Adrenal gland (tissue), 19 donors: ENCODE measurements at places on chromosomes 2 and 18. TPM values are rescaled to one million over a fixed set of nuclear protein-coding genes. Genes with fewer than 3 reads are reported as not detected.

DNA sequence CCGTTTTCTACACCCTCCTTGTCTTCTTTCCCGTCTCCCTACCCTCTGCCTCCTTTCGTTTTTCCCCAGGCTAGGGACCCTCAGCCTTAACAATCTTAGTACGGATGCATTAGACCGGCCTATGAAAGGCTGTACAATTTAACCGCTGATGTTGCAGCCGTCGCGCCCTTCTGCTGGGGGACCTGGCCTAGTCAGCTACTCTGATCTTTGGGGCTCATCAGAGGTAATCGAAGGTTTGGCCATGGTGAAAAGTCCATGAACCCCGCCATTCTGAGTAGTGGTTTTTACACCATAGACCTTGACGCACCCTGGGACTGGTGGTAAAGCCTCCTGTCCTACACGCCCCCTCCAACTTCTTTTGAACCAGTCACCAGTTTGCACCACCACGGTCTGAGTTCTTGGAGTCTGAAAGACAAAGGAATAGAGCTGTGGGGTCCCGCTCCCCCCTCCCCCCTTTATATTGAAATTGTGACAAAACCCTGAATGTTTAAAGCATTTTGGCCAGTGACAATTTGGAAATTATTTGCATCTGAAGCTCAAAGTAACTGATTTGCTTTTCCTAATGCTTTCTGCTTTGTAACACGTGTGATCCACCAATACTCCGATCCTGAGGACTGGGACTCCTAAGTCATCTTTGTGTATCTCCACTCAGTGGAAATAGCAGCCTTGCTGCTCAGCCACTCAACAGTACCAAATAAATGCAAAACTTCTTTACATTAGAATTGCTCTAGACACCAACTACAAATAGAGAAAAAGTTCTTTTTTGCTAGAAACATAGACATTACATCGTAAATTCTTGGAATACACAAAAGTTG, 642 bp upstream of the SRSF7 start:
- DNase-seq, result no peak
- peaks cover 41% of the 10 kb centered on the region for H3K4me1 ChIP-seq
- H3K27me3 ChIP-seq, result no peaks in the 10 kb centered on the region
- peak overlapping the region; percentile 87 for H3K4me3 ChIP-seq
- peak overlapping the region; percentile 99 for H3K27ac ChIP-seq

GRCh38 chr18:22166069-22166950, 3.1 kb upstream of the GATA6 start:
- H3K27me3 ChIP-seq, result no peaks in the 10 kb centered on the region
- H3K4me1 ChIP-seq, result peaks cover 15% of the 10 kb centered on the region
- H3K27ac ChIP-seq, result peak overlapping the region; percentile 98
- peak; percentile 85 for DNase-seq
- peak overlapping the region; percentile 97 for H3K4me3 ChIP-seq

- H3K36me3 ChIP-seq, result no peaks in the 10 kb centered on the region
- peaks cover 49% of the 10 kb centered on the region for H3K4me1 ChIP-seq
- DNase-seq, result no peak
- no peak overlapping the region for H3K27ac ChIP-seq
These were observed 77.6 kb upstream of the RBM44 start for GRCh38 chr2:237720957-237721356.

DNA sequence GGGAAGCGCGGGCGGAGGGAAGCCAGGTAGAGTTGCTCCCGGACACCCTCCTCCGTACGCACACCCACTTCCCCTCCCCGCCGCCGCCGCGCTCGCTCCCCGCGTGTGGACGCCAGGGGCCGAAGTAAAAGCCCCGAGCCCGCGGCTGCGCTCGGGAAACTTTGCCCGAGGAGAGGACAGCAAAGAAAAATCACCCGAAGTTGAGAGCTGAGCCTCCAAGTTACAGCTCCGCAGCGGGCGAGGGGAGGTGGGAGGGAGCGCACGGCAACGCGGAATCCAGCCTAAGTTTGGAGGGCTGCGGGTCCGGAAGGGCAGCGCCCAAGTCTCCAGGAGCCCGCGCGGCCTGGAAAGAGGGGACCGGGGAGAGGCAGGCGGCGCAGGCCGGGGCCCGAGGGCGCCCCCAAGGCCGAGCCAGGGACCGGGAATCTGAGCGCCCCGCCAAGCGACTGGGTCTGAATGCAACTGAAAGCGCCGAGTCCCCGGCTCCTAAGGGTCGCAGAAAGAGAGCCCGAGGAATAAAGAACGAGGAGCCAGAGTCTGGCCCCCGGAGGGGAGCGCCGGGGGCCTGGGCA, 706 bp upstream of the BCL11A start:
- peaks cover 31% of the 10 kb centered on the region for H3K27me3 ChIP-seq
- no peak overlapping the region for H3K27ac ChIP-seq
- H3K36me3 ChIP-seq, result no peaks in the 10 kb centered on the region
- DNase-seq, result peak; percentile 48

The AKAIN1 gene
- 9.7 TPM for polyA plus RNA-seq

- no peaks in the 10 kb centered on the region for H3K27me3 ChIP-seq
- DNase-seq, result peak; percentile 82
- no peaks in the 10 kb centered on the region for H3K36me3 ChIP-seq
- no peaks in the 10 kb centered on the region for H3K4me1 ChIP-seq
- no peak overlapping the region for H3K27ac ChIP-seq
These were observed 22.7 kb upstream of the PDIA6 start for GRCh38 chr2:10835052-10835970.

The C1QL2 gene
- not detected for polyA plus RNA-seq
